ENCODE measurements at places on chromosomes 16 and 17.

DNA sequence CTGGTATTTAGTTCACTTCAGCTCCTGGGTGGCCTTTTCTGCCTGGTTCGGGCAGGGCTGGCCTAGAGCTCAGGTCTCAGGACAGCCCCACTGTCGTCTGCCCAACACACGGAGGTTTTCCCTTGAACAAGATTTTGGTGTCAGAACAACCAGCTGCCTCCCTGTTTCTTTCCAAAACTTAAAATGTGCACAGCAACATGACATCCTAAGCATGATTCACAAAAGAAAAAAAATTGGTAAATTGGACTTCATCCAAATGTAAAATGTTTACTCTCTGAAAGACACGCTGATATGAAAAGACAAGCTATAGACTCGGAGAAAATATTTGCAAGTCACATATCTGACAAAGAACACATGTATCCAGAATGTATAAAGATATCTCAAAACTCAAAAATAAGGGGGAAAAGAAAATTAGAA is 197.8 kb upstream of the CHMP6 start:
- DNase-seq, result no peak

- no peak for DNase-seq
Observed at GRCh38 chr17:20952183-20952582, 90.6 kb downstream of the USP22 start.

DNA sequence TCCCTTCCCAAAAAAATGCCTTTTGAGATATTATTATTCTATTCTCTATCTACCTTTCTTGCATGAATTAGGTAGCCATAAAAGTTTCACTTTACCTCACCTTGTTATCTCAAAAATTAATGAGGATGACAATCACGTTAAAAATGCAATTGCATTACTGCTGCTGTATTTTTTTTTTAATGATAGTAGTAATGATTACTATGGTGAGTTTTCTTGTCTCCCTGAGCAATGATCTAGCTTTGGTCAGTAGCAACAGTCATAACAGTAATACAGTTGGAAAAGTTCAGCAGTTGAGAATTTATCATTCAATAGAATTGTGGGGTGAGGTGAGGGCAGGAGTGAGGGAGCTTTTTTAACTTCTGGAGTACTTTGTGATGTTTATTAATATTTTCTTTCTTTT is at the start of gene EFCAB5:
Gene EFCAB5 (plus strand): TSS at position 301 of the 400 bp plus-strand sequence. CDS start 163 bp downstream, outside the sequence.
- DNase-seq, result no peak

DNA sequence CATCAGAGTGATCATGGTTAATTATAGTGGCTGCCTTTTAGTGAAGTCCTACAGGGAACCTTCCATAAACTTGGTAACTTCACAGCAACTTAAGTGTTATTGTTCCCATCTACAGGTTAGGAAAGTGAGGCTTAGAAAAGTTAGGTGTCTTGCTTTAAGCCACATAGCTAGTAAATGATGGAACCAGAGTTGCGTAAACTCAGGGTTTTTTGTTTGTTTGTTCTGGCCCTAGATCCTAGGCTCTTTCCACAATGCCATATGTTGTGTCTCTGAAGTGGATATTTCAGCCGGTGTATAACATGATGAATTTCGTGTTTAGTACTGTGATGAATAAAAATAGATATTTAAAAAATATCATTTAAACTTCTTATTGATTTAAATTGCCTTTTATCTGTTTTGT is 27.6 kb downstream of the DNAH9 start:
- no peak for DNase-seq

GRCh38 chr16:30004811-30005242 is 6.0 kb downstream of the DOC2A start:
- DNase-seq, result no peak

DNA sequence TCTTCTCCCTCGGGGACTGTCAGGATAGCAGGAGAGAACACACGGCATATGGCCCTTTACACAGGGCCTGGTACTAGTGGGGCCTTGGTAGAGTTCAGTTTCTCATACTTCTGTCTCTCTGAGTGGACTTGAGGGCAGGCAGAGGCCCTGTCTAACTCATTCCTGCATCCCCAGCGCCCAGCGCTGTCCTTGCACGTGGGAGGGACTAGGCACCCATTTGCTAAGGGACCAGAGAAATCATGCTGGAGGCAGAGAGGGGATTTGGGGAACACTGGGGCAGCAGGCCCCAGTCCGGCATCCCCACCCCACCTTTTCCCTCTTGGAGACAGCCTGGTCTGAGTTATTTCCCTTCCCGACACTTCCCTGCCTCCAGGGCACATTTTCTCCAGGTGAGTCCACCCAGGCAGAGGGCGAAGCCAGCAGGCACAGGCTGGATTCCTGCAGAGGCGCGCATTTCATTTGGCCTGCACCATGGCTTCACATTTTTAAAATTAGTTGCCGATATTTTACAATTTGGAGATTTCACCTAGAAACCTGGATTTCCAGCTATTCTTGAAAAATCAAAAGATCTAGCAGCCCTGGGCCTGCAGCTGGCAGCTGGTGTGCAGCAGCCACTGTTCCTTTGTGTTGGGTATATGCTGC is 9.7 kb upstream of the NKD1 start:
- DNase-seq, result no peak

GRCh38 chr16:24257958-24258357 is 1.8 kb downstream of the CACNG3 start:
- no peak for DNase-seq
